ENCODE measurements at places on chromosomes 5 and 9.
A peak's percentile ranks its signal among the peaks of the same experiment; 100 is the strongest.

- DNase-seq = no peak
Observed at GRCh38 chr5:144531188-144531587, 360.5 kb downstream of the KCTD16 start.

- DNase-seq = no peak
Observed at GRCh38 chr9:18668944-18669343, 195.0 kb downstream of the ADAMTSL1 start.

DNA sequence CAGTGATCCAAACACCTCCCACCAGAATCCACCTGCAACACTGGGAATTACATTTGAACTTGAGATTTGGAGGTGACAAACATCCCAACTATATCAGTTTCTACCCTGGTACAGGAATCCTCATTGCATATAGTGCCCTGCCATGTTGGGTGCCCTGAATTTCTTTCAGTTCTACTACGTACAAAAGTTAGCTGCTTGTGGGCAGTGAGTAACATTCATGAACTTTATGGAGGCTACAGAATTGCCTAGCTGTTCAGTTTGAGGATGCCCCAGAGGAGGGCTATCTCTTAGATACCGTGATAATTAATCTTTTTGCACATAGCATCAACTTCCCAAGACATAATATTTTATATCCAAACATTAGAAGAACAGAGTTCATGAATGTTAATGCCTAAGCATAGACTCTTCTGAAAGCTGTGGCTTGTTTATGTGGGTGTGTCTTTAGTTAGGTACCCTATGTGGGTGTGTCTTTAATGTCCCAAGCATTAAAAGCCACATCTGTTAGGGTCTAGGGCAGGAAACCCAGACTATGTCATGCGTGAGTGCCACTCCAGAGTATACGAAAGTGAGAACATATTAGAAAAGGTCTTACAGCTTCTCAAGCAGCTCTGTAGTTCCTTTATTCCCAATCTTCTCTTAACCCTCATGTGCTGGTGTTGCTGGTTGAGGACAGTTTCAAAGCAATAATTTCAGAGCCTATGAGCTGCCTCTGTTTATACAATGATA lies 47.0 kb upstream of the CHD1 start:
- DNase-seq = no peak

- no peak for DNase-seq
Observed at GRCh38 chr9:110081395-110081794, 126.6 kb downstream of the C9orf152 start.

GRCh38 chr9:136052472-136052880 lies 42.6 kb downstream of the NACC2 start:
- DNase-seq = no peak

DNA sequence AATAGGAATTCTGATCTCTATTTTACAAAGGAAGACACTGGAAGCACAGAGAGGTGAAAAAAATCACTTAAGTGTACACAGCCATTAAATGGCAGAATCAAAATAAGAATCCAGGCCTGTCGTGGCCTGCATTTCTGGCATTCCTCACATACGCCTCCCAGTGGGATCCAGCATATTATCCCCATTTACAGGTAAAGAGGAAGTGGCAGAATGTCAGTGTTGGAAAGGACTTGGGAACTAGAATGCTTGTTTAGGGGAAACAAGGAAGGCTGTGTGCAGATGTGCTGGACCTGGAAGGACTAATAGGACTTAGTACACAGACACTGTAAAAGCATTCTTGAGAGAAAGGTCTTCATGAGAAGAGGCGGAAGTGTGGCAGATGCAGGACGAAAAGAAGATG lies 241.8 kb downstream of the TRIM32 start:
- DNase-seq = no peak

DNA sequence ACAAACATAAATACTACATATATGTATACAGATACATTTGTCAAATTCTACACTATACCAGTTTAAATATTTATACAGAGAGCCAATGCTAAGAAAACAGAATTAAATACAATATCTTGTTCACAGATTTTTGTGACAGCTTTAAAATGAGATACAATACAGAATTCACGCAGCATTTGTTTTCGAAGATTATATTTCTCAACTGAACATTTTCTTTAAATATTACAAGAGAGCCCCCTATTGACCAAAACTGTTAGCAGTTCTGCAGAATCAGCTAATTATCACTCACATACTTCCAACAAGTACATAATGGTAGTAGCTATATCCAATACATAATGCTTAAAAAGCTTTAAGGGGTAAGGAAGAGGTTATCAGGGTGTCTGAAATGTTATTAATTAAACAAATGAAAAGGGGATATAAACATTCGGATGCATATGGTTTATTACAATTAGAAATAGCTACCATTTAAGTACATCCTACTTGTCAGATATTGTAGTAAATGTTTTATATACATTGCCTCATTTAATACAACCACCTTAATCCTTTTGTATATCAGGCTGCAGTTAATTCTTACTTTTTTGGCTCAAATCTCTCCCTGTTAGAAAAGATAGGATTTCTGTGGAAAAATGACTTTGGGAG lies 31.7 kb downstream of the ZDHHC21 start:
- DNase-seq = no peak

DNA sequence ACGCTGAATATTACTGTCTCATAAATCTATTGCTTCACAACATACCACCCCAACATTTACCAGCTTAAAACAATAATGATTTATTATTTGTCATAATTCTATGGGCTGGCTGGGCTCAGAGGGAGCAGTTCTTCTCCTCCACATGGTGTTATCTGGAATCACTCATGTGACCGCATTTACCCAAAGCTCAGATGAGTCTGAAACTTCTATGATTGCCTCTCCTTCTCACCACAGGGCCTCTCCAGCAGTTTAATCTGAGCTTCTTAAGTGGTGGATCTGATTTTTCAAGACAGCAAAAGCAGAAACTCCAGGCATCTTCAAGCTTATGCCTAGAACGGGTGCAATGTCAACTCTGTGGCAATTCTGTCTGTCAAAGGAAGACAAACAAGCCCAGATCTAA lies 210.3 kb upstream of the ADRA1B start:
- no peak for DNase-seq

DNA sequence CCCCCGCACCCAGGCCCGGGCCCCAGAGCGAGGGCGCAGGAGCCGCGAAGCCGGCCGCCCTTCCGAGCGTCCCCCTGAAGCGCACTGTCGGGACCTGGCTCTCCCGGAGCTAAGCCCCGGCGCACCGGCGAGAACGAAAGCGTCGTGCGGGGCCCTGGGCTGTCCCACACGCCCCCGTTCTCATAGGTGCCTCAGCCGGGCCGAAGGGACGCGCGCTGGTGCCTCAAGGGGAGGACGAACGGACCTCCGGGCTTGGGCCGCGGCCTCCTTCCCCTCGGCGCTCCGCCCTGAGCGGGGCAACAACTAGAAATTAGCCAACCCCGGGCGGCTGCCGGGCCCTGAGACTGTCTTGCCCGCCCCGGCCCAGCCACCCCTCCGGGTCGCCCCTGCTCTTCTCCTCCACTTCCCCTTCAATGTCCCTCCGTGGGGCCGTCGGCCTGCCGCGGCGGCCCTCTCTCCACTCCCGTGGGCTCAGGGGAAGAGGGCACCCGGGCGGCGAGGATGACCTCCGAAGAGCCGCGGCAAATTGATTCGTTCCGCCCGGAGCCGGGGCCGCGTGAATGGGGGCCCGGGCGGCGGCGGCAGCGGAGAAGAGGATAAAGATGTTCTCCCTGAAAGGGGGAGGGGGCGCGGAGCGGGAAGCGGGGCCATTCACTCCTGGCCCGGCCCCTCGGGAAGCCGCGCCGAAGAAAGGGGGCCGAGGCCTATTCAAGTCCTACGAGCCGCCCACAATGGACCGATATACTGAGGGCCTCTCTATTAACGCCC lies 3.5 kb upstream of the PRDM12 start:
- DNase-seq = no peak

GRCh38 chr9:134789168-134789567 lies 91.4 kb upstream of the FCN2 start:
- DNase-seq = no peak

DNA sequence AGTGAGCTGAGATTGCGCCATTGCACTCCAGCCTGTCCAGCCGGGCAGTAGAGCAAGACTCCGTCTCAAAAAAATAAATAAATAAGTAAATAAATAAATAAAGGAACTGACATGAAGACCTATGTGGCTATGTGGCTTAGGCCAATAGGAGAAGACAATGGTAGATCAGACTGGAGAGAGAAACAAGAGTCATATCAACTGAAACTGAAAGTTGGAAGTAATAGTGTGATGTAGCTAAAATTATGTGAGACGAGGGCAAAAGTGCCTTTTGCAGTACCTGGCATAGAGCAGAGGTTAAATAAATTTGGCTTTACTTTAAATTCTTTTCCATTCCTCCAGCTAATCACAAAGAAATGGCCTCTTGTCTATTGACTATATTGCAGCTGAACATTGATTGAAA lies 7.3 kb downstream of the FBP2 start:
- DNase-seq = no peak

DNA sequence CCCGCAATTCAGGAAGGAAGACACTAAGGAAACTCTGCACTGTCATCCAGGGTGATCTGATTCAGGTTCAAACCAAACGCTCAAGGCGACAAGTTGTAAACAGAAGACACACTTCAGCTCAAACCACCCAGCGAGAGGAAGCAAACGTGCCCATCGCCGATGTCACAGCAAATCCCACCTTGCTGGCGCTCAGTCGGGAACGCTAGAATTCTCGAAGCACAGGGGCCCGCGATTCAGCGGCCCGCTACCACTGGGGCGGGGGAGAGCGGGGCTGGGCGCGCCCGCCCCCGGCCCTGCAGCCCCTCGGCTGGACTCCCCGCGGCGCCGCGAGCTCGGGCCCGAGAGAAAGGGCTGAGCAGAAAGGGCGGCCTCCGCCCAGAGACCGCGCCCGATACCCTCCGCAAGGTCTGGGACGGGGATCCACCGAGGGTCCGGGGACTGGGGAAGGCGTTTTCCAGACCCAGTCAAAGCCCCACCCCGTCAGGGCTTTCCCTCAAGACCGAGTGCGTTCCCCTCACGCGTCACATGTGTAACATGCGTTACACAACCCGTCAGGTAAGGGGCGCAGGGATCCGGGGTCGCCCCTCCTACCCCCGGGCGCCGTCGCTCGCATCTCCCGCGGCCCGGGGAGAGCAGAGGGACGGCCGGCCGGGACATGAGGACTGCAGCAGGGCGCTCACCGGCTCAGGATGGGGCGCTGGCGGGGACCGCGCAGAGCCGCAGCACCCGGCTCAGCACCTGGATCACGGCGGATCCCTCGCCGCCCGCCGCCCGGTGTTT lies 469 bp downstream of the AGTPBP1 start:
- DNase-seq = peak; percentile 26

DNA sequence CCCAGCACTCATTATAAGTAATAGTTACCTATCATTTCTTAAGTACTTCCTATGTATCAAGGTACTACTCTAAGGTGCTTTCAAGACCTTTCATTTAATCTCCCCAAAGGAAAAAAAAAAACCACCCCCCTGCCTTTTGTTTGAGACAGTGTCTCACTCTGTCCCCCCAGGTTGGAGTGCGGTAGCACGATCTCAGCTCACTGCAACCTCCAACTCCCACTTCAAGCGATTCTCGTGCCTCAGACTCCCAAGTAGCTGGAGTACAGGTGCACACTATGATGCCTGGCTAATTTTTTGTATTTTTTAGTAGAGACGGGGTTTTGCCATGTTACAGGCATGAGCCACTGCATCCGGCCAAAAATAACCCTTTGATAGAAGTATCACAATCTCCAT lies 29.9 kb downstream of the SERINC5 start:
- DNase-seq = no peak

- DNase-seq = no peak
Observed at GRCh38 chr5:137695651-137696428, 40.0 kb downstream of the KLHL3 start.

DNA sequence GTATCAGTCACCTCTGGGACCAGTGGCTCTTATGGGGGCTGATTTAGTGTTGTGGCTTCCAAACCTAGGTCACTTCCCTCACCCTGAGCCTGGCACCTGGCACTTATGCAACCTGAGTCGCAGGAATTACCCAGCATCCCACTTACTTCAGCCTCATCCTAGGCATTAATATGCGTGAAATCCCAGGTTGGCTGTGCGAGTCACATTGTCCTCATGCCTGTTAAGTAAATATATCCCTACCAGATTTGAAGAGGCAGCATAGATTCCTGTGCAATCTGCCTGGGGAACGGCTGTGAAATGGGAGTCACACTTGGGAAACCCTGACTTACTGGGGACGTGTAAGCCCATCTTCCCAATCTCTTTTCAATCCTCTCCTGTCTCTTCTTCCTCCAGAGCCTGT lies 42.7 kb upstream of the AKNA start:
- no peak for DNase-seq

- no peak for DNase-seq
Observed at GRCh38 chr9:31135567-31135966, 1248.9 kb upstream of the ACO1 start.

DNA sequence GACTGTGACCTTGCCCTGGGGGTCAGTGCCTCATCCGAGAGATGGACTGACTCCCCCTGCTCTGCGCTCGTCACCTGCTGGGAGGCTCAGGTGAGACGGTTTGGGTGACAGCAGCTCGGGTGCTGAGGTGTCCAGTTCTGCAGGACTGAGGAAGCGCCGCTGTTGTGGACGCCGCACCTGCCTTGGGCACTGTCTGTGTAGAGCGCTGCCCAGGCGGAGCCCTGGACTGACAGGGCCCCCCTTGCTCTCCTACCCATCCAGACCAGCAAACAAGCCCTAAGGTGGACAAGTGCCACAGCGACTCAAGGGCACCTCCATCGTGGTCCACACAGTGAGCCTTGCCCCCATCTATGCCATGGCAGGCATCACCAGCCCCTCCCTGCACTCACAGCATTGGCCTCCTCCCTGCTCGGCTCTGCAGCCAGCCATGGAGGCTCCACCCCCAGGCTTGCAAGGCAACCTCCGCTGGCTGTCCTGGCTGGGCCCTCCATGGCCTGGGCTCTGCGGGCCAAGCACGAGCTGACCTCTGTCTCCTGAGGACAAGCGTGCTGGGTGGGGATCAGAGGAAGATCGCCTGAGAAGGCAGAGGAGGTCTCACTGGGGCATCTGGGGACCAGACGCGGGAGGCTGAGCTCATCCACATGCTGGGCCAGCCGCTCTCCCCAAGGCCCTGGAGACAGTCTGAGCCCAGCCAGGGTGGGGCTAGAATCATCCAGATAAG lies 87.1 kb upstream of the COL5A1 start:
- DNase-seq = no peak

DNA sequence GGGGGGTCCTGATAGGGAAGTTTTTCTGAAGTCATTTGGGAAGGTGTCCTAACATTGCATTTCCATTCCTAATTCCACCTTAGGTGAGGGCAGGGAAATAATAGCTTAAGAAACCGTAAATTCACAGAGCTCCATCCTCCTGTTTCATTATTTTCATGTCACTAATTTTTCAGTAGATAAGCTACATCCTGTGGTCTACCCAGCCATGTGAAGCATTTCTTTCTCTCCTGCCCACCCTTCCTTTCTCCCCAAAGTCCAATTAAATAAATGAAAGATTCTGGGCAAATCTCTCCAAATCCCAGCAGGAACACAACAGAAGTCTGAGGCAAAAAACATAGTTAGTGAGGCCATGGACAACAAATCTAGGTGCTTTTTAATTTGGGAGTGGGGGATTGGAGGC lies 95.1 kb upstream of the ERBIN start:
- no peak for DNase-seq

GRCh38 chr5:67233075-67233474 lies 36.5 kb upstream of the CD180 start:
- DNase-seq = no peak
